ENCODE measurements at places on chromosomes 6 and 20.
A peak's percentile ranks its signal among the peaks of the same experiment; 100 is the strongest.

DNA sequence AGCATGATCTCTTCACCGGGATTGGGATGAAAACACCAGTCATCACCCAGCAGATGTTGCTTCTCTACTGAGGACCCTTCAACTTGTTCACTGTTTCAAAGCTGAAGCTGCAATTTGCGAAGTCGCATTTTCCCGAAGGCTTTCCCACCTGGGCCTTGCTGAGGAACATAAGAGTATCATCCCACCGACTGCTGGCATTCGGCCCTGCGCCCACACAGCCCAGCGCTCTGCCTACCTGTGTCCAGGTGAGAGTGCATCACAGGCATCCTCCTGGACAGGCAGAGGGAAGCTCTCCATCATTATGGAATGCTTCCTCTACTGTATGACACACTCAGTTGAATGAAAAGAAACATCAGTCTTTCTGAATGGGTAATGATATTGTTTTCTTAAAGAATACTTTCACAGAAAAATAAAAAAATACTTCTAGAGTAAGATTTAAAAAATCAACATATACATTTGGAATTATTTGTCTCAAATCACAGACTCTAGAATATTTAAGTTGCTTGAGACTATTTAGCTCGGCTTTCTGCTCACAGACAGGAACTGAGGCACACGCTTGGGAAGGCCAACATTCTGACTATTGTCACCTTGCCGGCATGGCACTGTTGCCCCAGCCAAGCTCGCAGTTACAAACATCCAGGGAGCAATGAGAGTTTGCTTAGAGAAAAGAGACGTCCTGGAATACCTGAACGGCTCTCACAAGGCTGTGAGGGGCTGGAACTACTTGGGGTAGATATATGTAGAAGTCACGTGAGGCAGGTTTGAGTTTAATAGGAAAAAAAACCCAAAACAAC, 48.7 kb downstream of the FOXC1 start:
- no peak overlapping the region for H3K4me3 ChIP-seq
- no peak overlapping the region for H3K27ac ChIP-seq
- H3K27me3 ChIP-seq: no peaks in the 10 kb centered on the region
- no peaks in the 10 kb centered on the region for H3K36me3 ChIP-seq

- H3K4me3 ChIP-seq: no peak overlapping the region
- H3K27me3 ChIP-seq: no peaks in the 10 kb centered on the region
- H3K36me3 ChIP-seq: no peaks in the 10 kb centered on the region
- H3K27ac ChIP-seq: no peak overlapping the region
- no peaks in the 10 kb centered on the region for H3K4me1 ChIP-seq
Observed at GRCh38 chr20:52824494-52825216, 147.5 kb upstream of the TSHZ2 start.

- H3K27ac ChIP-seq: no peak overlapping the region
- no peak for DNase-seq
- H3K27me3 ChIP-seq: no peaks in the 10 kb centered on the region
Observed at GRCh38 chr6:164982389-164982788, 327.0 kb downstream of the C6orf118 start.

GRCh38 chr20:36305602-36306551, at the start of gene DLGAP4:
Gene DLGAP4, plus strand, starts transcription at chr20:36306339. Its CDS starts 125,379 bp downstream, at chr20:36431718.
- peak within 1 kb of the TSS; percentile 22 for H3K4me3 ChIP-seq
- H3K4me1 ChIP-seq: peaks cover 5% of the 10 kb centered on the region

GRCh38 chr6:39521958-39522357, 199.5 kb upstream of the KCNK16 start:
- no peak overlapping the region for H3K4me3 ChIP-seq
- no peak for DNase-seq
- no peaks in the 10 kb centered on the region for H3K36me3 ChIP-seq
- no peaks in the 10 kb centered on the region for H3K4me1 ChIP-seq
- no peak overlapping the region for H3K27ac ChIP-seq
- H3K27me3 ChIP-seq: no peaks in the 10 kb centered on the region

- no peaks in the 10 kb centered on the region for H3K36me3 ChIP-seq
- no peaks in the 10 kb centered on the region for H3K4me1 ChIP-seq
- no peak for DNase-seq
- H3K27ac ChIP-seq: peak overlapping the region; percentile 58
Observed at GRCh38 chr6:2875359-2876191, 27.5 kb downstream of the SERPINB9 start.

- H3K27me3 ChIP-seq: no peaks in the 10 kb centered on the region
- peak; percentile 61 for DNase-seq
- H3K4me3 ChIP-seq: no peak overlapping the region
- H3K4me1 ChIP-seq: no peaks in the 10 kb centered on the region
- H3K36me3 ChIP-seq: no peaks in the 10 kb centered on the region
Observed at GRCh38 chr6:85354761-85355618, 94.9 kb upstream of the NT5E start.

- peaks cover 8% of the 10 kb centered on the region for H3K4me1 ChIP-seq
- peak overlapping the region; percentile 68 for H3K27ac ChIP-seq
- peak; percentile 68 for DNase-seq
- H3K4me3 ChIP-seq: no peak overlapping the region
- no peaks in the 10 kb centered on the region for H3K36me3 ChIP-seq
Observed at GRCh38 chr6:44049163-44049988, 77.9 kb downstream of the MRPL14 start.

GRCh38 chr6:18359237-18359885, 27.8 kb upstream of the RNF144B start:
- no peaks in the 10 kb centered on the region for H3K4me1 ChIP-seq
- no peak for DNase-seq
- no peaks in the 10 kb centered on the region for H3K27me3 ChIP-seq
- H3K4me3 ChIP-seq: no peak overlapping the region

- H3K36me3 ChIP-seq: no peaks in the 10 kb centered on the region
- H3K4me3 ChIP-seq: no peak overlapping the region
- H3K4me1 ChIP-seq: no peaks in the 10 kb centered on the region
- H3K27ac ChIP-seq: no peak overlapping the region
- DNase-seq: no peak
Observed at GRCh38 chr6:40947876-40948526, 91.0 kb downstream of the UNC5CL start.

DNA sequence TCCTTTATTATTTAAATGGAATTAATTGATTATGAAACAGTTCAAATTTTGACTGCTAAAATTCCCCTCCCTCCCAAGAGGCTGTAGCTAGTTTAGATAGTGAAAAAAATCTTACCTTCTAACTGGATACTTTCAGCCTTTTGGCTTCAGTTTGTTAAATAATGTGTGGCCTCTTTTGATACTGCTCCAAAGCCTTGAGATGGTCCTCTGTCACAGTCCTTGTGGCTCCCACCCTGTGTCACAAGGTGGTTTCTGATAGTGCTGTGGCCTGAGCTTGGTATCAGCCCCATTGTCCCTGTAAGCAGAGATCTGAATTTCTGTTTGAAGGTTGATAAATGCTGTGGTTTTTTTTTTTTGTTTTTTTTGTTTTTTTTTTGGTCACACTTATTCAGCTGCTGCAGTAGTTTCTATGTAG, 20.8 kb downstream of the PANK2 start:
- no peaks in the 10 kb centered on the region for H3K27me3 ChIP-seq
- H3K27ac ChIP-seq: no peak overlapping the region
- no peaks in the 10 kb centered on the region for H3K36me3 ChIP-seq
- no peak for DNase-seq
- no peaks in the 10 kb centered on the region for H3K4me1 ChIP-seq
- no peak overlapping the region for H3K4me3 ChIP-seq

Measured in prostate gland (tissue), 2 donors.